Vagina (tissue), 2 donors: ENCODE measurements at places on chromosomes 4 and X.

GRCh38 chr4:128916832-128917231 is 107.3 kb downstream of the JADE1 start:
- no peaks in the 10 kb centered on the region for H3K36me3 ChIP-seq
- no peaks in the 10 kb centered on the region for H3K27me3 ChIP-seq
- no peak for DNase-seq

- no peaks in the 10 kb centered on the region for H3K4me1 ChIP-seq
- DNase-seq: no peak
These were observed 174.0 kb upstream of the TENT5D start for GRCh38 chrX:80246271-80246670.

DNA sequence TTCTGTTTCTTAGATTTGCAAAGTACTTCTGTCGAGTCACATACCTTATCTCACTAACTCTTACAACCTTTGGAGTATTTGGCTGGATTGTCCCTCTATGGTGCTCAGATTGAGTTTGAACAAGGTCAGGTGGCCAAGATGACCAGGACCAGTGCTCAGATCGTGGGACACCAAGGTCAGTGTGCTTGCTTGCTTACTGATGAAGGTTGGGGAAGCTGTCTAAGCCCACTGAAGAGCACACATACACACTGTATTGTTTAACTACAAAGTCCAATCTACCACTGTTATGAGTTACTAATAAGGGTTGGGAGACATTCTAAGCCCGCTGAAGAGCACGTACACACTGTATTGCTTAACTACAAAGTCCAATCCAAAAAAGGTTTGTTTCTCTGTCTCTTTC is 53.7 kb downstream of the TAB3 start:
- no peak for DNase-seq
- no peaks in the 10 kb centered on the region for H3K4me1 ChIP-seq

DNA sequence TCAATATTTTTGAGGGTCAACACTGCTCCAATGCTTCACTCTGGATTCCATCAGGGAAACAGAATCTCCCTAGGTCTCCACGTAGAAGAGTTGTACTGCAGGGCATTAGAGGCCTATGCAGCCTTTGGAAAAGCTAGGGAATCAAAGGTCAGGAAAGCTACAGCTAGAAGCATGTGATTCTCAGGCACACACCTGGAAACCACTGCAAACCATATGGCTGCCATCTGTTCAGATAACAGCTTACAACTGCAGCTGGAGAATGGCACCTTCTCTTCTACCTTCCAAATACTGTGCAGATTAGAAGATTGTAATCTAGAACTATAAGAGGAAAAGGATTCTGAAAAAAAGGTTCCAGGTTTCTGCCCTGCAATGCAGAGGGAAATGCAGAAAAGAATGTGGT is 60.6 kb downstream of the BTC start:
- H3K36me3 ChIP-seq: no peaks in the 10 kb centered on the region
- no peaks in the 10 kb centered on the region for H3K27me3 ChIP-seq
- no peaks in the 10 kb centered on the region for H3K4me1 ChIP-seq
- no peak for DNase-seq
- no peak overlapping the region for H3K27ac ChIP-seq

DNA sequence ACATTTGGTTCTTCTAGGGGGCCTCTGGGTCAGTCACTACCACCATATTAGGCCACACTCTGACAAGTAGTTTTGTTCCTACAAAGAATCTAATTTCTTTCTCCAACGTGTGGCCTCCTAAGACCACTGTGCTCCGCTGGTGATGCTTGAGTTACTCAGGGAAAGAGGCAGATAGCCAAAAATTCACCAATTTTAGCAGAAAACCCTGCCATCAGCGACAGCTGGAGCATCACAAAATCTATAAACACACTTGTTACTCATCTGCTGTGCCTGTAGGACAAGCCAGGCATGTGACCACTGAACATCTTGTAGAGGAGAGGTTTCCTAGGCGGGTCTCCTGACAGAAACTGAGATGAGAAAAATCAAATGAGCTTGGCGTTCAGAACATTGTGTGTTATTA is 105.4 kb downstream of the SYNPO2 start:
- no peaks in the 10 kb centered on the region for H3K36me3 ChIP-seq
- H3K27ac ChIP-seq: peak overlapping the region; percentile 48
- DNase-seq: no peak
- no peak overlapping the region for H3K4me3 ChIP-seq
- no peaks in the 10 kb centered on the region for H3K27me3 ChIP-seq
- H3K4me1 ChIP-seq: peaks cover 26% of the 10 kb centered on the region

DNA sequence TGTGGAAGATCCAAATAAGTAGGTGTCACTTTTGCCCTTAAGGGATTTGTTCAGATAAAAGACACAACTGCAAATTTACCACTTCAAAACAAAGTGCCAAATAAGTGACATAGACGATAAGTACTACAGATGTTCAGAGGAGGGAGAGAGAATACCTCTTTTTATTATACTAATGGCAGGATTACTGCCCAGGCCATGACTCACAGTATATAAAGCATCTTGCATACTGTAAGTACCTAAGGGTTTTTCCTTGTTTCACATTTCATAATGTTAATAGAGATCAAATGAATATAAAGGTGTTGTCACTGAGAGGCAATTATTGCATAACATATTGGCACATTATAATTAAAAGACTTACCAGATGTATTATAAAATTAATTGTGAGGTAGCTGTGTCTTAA is 46.4 kb downstream of the PTPN13 start:
- H3K27me3 ChIP-seq: no peaks in the 10 kb centered on the region
- no peak overlapping the region for H3K27ac ChIP-seq
- no peak overlapping the region for H3K4me3 ChIP-seq
- no peaks in the 10 kb centered on the region for H3K4me1 ChIP-seq
- DNase-seq: no peak

DNA sequence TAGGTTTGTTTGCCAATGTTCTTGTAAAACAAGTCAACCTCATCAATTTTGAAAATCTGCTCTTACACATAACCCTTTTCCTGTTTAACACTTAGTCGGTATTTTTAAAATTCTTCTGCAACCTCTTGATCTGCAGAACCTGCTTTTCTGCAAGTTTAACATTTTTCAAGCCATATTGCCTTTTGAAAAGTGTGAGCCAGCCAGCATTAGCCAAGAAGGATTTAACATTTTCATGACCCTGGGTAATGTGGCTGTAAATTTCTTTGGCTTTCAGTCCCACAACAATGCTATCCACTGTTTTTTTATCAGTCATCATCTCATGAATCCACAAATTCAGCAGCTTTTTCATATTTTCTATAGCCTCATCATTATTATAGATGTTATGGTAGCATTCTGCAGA is 956.5 kb downstream of the FAT4 start:
- H3K36me3 ChIP-seq: no peaks in the 10 kb centered on the region
- DNase-seq: no peak
- H3K4me3 ChIP-seq: no peak overlapping the region
- no peak overlapping the region for H3K27ac ChIP-seq
- H3K27me3 ChIP-seq: no peaks in the 10 kb centered on the region

- H3K36me3 ChIP-seq: no peaks in the 10 kb centered on the region
- no peak for DNase-seq
- no peaks in the 10 kb centered on the region for H3K4me1 ChIP-seq
- H3K27ac ChIP-seq: no peak overlapping the region
These were observed 78.1 kb downstream of the NDST3 start for GRCh38 chr4:118112117-118113046.

DNA sequence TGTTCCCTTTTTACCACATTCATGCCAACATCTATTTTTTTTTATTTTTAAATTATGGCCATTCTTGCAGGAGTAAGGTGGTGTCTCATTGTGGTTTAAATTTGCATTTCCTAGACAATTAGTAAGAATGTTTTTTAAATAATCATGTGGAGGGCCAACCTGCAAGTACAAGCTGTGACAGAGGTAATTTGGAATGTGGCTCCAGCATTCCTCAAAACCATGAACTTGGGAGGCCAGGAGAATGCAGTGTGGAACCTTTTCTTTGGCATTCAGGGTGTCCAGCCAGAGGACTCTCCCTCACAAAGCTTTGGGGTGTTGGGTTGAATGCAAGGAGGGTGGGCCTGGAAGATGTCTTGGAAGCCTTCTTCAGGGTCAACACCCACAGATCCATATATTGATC is 7.3 kb upstream of the TMEM185A start:
- no peak overlapping the region for H3K27ac ChIP-seq
- DNase-seq: no peak
- H3K36me3 ChIP-seq: no peaks in the 10 kb centered on the region
- no peaks in the 10 kb centered on the region for H3K4me1 ChIP-seq
- H3K4me3 ChIP-seq: no peak overlapping the region

DNA sequence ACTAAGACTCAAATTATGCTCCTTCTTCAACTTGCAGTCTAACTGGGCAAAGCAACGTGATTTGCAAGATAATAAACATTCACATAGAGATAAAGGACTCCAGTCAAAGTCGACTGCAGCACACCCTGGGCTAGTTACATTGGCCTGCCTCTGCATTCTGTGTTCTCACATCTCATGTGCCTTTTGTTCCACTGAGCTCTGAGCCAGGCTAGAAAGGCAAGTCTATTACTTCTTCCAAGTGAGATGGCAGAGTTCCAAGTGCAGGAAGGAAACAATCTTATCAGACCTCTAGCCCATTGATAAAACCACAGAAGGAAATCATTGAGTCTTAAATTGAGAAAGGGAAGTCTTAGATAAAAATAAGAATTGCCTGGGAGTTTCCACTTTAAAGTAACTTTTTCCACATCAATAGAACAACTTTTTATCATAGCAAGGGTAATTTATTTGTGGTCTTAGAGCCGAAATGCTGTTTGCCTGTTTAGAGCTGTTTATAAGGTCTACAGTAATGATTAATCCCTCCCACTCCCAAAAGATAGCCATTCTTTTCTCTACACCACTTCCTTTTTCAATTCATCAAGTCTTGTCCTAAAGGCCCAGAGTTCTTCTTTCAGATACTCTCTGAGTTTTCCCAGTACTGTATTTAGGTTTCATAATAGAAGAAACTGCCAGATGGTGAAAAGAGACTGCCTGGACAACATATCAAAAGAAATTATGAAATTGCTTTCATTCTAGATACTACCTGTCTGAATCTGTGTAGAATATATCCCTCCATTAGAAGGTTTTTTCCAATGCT is 200.2 kb downstream of the GUCY2F start:
- no peak overlapping the region for H3K4me3 ChIP-seq
- H3K27me3 ChIP-seq: no peaks in the 10 kb centered on the region
- H3K36me3 ChIP-seq: no peaks in the 10 kb centered on the region

DNA sequence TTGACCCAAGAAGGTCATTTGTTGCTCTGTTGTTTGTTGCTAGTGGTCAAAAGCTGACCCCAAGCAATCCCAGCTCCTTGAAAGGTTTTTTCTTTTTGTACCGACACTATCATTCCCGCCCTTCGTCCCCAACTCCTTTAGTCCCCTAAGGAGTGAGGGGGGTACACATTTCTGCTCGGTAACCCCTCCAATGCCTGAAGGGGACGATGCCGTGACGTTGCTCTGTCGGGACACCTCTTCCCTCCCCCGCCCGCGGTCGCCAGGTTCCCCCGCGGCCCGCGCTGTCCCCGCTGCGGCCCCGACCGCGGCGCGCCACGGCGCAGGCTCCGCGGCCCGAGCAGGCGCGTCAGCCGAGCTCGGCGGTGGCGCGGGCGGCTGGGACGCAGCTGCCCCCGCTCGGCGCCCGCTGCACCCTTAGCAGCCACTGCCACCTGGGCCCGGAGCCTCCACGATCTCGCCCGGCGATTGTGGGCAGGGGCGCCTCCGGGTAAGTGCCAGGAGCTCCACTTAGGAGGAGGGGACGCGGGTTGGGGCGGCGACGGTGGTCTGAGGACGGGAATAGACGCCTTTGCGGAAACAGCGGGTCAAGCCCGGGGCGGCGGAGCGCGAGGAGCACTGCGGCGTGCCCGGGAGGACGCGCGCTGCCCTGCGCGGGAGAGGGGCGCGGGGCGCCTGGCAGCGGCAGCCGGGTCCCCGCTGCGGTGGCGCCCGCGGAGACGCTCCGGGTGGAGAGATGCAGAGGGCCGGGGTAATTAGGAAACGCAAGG is at the start of gene GLRB:
Gene GLRB, plus strand, starts transcription at position 340 of the 767 bp plus-strand sequence. CDS start 1,875 bp downstream, outside the sequence.
- peak within 1 kb of the TSS; percentile 67 for H3K4me3 ChIP-seq
- H3K27me3 ChIP-seq: no peaks in the 10 kb centered on the region
- DNase-seq: no peak
- H3K4me1 ChIP-seq: no peaks in the 10 kb centered on the region

DNA sequence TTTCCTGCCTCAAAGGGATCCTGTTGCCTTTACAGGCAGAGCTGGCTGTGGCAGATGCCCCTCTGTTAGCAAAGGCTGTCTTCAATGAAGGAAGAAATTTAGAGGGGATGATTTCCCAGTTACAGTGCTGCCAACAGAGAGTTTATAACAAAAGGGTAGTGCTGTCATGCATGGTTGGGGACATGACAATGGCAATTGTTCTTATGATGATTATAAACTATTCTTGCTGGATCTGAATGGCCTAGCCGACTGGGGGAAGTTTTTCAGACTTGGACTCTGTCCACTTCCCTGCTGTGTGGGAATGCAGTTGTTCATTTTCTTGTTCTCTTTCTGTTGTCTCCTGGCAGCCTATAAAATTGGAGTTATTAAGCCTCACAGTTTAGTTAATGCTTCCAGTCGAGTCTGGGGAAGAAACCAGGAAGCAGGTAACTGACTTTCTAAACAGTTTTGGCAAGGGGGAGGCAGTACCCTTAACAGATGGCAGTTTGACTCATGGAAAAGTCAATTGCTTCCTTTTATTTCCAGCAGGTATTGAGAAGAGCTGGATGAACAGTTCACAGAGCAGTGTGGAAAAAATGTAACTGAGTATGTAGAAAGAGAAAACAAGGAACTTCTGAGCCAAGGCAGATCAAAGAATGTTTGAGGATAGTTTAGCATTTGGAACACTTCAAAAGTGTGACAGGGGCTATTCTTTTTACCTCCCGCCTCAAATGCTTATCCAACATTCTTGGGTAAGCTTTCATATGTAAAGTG is 582.6 kb downstream of the RAPGEF2 start:
- no peaks in the 10 kb centered on the region for H3K27me3 ChIP-seq
- no peak for DNase-seq
- H3K36me3 ChIP-seq: no peaks in the 10 kb centered on the region
- H3K4me3 ChIP-seq: no peak overlapping the region
- H3K4me1 ChIP-seq: no peaks in the 10 kb centered on the region

DNA sequence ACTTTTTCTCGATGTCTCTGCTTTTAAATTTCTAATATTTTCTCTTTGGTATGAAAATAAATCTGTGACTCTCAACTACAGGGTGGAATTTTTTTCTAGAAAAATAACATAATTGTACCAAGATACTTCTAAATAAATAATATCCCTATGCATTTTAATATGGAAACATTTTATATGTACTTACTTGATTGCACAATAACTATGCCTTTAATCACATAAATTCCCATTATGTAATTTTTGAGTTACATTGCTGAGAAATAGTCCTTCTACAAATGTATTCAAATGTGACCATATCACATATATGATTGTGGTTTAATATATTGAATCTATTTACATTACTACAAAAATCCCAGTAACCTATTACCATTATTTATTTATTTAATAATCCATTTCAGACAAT is 1543.3 kb upstream of the PABPC4L start:
- no peaks in the 10 kb centered on the region for H3K27me3 ChIP-seq
- no peak overlapping the region for H3K4me3 ChIP-seq
- no peaks in the 10 kb centered on the region for H3K36me3 ChIP-seq
- DNase-seq: no peak
- no peaks in the 10 kb centered on the region for H3K4me1 ChIP-seq
